Left ventricle myocardium superior (tissue), 1 donor: ENCODE measurements at places on chromosomes 6 and 20. TPM values are rescaled to one million over a fixed set of nuclear protein-coding genes. Genes with fewer than 3 reads are reported as not detected.

The HSPA1L gene
- 2.0 TPM for total RNA-seq

The TP53TG5 gene
- total RNA-seq: 2.1 TPM

The GJA1 gene
- 322 TPM for total RNA-seq

GRCh38 chr6:136090929-136091328 is 159.2 kb downstream of the MTFR2 start:
- no peak for DNase-seq

DNA sequence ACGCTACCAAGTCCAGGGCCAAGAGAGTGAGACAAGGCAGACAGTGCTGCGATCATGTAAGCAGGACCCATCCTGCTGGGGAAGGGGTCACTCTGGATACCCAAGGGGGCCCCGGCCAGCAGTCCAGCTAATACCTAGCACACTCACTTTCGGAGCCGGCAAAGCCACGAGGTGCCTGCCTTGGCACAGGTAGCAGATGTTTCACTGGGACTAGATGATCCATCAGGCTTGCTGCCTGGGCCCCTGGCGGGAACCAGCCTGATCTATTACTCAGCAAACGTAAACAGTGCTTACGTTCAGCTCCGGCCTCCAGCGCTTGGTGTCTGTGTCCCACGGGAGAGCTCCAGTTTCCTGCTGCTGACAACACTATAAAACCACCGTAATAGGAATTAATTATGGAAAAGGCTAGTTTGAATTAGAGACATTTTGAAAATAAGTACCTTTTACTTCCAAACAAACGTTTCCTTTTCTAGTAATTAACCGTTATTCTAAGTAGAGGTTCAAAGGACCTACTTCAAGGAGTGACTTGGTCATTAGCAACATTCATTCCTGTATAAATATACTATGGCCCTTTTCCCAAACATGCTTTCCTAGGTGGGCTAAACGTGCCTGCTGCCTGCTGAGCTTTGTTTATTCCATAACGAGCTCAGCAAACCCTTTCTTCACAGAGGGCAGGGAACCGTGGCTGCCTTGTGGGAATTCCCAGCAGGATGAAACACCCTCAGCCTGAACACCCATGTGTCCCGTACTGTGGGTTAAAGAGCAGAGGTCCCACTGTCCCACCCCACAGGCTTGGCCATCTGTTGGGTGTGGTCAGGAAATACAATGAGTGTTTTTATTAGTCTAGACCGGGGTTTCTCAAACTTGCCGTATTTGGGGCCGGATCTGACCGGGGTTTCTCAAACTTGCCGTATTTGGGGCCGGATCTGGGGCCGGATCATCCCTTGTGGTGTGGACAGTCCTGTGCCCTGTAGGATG is 18.4 kb downstream of the SLC22A23 start:
- peak; percentile 31 for DNase-seq

DNA sequence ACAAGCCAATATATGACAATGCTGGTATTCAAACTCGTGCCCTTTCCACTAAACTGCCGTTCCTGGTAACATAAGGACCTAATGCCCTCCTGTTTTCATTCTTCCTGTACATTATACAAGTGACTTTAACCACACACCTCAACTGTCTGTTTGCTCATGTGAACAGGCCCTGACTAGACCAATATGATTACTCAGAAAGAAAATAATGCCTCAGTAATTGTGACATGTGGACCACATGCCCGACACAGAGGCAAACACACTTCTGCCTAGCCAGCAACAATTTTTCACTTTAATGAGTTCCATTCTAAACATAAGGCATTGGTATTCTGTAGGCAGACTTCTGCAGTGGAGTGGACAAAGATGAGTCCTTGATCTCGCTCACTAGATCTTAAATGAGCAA is 30.0 kb downstream of the SLC22A16 start:
- DNase-seq: no peak

DNA sequence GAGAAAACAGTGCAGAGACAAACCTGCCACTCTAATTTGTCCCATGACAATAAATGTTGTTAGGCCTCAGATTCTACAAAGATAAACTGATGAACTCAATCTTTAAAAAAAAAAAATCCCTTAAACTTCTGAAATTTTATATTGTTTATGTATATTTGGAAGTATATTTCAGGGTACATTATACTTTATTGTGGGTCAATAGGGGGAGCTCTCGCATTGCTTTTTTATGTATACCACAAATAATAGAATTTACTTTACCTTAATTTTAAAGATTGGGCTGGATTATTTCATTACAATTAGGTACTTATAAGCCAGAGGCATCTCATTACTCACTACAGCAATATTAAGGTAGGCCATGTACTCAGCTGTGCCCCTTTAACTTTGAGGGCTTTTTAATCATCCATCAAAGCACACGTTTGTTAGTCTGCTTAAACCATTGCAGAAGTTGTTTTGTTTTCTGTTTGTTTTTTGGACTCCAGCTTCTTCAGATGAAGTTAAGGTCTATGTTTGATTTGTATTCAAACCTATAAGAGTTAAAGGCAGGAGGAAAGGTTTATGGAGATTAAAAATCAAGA is 56.3 kb upstream of the EYA4 start:
- DNase-seq: no peak

- DNase-seq: no peak
Observed at GRCh38 chr6:81075974-81076373, 676.5 kb downstream of the TENT5A start.

- DNase-seq: no peak
Observed at GRCh38 chr20:309306-309840, 12.0 kb downstream of the ZCCHC3 start.

DNA sequence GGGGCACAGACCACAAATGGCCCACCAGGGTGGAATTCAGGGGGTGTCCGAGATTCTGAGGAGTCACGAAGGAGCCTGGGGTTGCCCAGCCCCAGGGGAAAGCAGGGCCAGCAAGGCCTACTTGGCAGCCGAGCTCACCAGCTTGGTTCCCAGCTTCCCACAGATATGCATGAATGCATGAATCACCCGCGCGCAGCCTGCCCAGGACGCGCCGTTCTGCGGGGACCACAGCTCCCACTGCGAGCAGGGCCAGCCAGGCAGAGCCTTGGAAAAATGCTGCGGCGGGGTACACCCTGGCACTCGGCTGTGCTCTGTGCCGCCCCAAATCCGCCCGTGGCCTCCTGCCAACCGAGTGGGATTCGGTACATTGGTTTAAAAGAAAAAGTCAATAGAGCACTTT is 211.0 kb downstream of the NFATC2 start:
- DNase-seq: no peak

- peak; percentile 40 for DNase-seq
Observed at GRCh38 chr6:33904050-33904746, 100.4 kb upstream of the MLN start.

DNA sequence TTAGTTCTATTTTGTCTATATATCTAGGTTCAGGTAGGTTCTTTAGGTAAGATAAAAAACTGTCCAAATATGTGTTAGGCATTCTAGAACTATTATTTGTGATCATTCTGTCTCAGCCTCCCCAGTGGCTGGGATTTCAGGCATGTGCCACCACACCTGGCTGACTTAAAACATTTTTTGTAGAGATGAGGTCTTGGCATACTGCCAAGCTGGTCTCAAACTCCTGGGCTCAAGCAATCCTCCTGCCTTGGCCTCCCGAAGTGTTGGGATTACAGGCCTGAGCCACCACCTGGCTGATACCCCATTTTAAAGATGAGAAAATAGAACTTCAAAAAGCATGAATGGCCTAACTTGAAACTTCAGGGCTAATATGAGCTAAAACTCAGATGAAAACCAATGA is 33.9 kb downstream of the LHFPL5 start:
- DNase-seq: no peak
